ENCODE measurements at places on chromosomes 3 and 15.

DNA sequence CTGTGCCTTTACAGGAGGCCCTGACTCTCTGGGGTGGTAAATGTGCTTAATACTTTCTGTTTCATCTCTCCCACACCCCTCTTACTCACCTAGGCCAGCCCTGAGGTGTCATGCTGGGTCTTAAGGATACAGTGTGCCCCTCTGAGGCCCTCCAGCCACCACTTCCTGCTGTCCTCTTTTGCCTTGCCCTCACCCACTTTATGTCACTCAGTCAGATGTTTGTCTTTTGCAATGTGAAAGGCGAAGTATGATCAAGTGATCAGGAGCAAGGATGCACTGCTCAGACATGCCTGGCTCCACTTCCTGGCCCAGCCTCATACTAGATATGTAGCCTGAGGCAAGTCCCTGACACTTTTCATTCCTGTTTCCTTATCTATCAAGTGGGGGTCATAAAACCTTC lies 339.0 kb upstream of the NR2E3 start:
- H3K36me3 ChIP-seq = no peaks in the 10 kb centered on the region
- H3K4me3 ChIP-seq = no peak overlapping the region
- no peak for DNase-seq
- no peaks in the 10 kb centered on the region for H3K27me3 ChIP-seq
- H3K4me1 ChIP-seq = no peaks in the 10 kb centered on the region

GRCh38 chr3:102163039-102163817 lies 271.6 kb upstream of the ZPLD1 start:
- peak overlapping the region; percentile 63 for H3K27ac ChIP-seq
- H3K4me3 ChIP-seq = no peak overlapping the region
- no peak for DNase-seq
- H3K27me3 ChIP-seq = no peaks in the 10 kb centered on the region

GRCh38 chr3:153456833-153457545 lies 295.0 kb downstream of the RAP2B start:
- no peak for DNase-seq
- no peak overlapping the region for H3K4me3 ChIP-seq
- H3K27ac ChIP-seq = no peak overlapping the region
- no peaks in the 10 kb centered on the region for H3K27me3 ChIP-seq
- H3K36me3 ChIP-seq = no peaks in the 10 kb centered on the region

DNA sequence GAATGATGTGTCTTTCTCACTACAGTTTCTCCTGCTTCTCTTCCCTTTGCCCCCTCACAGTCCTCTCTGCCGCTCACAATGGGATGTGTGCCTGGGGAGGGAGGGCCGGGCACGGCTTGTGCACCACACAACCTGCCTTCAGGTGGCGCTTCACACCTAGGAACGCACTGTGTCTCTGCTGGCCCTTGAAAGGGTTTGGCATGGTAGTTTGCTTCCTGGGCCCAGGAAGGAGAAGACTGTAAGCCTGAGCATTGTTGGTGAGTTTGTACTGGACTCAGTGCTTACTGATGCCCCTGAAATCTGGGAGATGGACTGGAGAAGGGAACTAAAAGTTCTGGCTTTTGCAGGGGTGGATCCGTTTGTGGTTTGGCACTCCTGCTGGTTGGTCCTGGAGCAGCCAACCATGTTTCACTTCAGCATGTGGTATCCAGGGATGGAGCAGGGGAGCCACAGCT lies 9.2 kb downstream of the ALPK3 start:
- H3K27me3 ChIP-seq = no peaks in the 10 kb centered on the region
- H3K36me3 ChIP-seq = no peaks in the 10 kb centered on the region
- H3K27ac ChIP-seq = no peak overlapping the region

DNA sequence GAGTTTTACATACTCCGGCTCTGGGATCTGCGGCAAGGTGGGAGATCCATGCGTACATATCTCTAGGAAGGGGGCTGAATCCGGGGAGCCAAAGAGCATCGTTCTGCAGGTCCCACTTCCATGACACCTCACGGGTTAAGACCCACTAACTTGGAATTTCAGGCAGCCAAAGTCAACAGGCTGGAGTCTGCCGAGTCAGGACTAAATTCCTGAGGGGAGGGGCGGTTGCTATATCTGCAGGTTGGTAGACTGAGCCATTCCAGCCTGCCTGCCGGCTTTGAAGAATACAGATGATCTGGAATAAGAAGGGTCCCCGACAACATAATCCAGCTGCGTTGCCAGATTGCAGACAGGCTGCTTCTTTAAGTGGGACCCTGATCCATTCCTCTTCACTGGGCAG lies 65.4 kb upstream of the PEX5L start:
- no peaks in the 10 kb centered on the region for H3K4me1 ChIP-seq
- no peak overlapping the region for H3K27ac ChIP-seq
- no peak for DNase-seq
- no peak overlapping the region for H3K4me3 ChIP-seq

DNA sequence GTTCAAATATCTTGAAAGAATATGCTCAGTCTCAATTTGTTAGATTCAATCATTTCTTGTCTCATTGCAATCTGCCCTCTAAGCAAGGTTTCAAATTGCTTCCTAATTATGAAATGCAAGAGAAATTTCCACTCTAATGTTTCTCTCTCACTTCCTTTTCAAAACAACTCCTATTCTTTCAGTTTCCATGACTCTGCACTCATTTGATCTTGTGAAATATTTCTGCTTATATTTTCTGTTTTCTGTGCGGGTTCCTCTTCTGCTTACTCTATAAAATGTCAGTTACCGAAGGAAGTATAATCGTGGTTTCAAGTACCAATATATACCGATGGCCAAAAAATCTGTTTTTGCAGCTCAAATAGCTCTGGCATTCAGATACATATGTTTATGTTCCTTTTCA lies 521.9 kb upstream of the NAALADL2 start:
- H3K4me1 ChIP-seq = no peaks in the 10 kb centered on the region
- H3K36me3 ChIP-seq = no peaks in the 10 kb centered on the region
- DNase-seq = no peak
- no peak overlapping the region for H3K27ac ChIP-seq
- H3K4me3 ChIP-seq = no peak overlapping the region

- H3K27ac ChIP-seq = no peak overlapping the region
- no peaks in the 10 kb centered on the region for H3K27me3 ChIP-seq
- DNase-seq = no peak
- H3K4me1 ChIP-seq = no peaks in the 10 kb centered on the region
These were observed 62.6 kb downstream of the ESYT3 start for GRCh38 chr3:138497021-138497420.
